ENCODE measurements at places on chromosomes 7 and 10.

GRCh38 chr7:48106906-48107659 lies 18.0 kb downstream of the UPP1 start:
- no peak for DNase-seq

DNA sequence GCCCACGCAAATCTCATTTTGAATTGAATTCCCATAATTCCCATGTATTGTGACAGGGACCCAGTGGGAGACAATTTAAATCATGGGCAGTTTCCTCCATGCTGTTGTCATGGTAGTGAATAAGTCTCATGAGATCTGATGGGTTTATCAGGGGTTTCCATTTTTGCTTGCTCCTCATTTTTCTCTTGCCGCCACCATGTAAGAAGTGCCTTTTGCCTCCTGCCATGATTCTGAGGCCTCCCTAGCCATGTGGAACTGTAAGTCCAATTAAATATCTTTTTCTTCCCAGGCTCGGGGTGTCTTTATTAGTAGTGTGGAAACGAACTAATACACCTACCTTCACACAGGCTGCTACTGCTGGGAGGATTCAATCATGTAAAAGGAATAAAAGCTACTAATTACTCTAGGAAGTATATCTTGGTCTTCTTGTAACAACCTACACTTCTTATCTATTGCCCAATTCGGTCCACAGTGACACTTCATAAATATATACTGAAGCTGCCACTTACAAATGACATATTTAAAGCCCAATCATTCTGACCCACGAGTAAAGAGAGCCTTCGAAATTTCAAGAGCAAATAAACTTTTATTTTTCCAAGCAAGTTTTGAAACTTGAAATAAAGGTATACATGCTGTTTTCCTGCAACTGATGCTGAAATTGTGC lies 100.3 kb upstream of the ASAH2 start:
- DNase-seq = no peak

GRCh38 chr7:91435381-91436059 lies 171.3 kb downstream of the FZD1 start:
- DNase-seq = no peak

DNA sequence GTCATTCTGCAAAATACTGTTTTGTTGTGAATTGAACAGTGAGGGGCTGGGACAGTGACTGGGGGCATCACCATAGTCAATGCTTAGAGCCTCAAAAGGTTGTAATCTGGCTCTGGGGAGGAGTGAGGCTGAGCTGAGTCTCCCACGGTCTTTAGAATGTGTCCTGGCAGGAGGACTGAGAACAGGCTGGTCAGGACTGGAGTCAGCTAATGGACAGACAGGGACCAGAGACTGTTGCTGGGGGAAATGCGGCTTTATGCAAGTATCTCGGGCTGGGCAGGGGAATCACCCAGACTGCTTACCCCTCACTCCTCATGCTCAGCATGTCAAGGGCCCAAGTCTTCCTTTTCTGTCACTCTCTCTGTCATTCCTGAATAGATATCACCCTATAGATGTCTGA lies 346.5 kb downstream of the TYW1 start:
- DNase-seq = no peak

DNA sequence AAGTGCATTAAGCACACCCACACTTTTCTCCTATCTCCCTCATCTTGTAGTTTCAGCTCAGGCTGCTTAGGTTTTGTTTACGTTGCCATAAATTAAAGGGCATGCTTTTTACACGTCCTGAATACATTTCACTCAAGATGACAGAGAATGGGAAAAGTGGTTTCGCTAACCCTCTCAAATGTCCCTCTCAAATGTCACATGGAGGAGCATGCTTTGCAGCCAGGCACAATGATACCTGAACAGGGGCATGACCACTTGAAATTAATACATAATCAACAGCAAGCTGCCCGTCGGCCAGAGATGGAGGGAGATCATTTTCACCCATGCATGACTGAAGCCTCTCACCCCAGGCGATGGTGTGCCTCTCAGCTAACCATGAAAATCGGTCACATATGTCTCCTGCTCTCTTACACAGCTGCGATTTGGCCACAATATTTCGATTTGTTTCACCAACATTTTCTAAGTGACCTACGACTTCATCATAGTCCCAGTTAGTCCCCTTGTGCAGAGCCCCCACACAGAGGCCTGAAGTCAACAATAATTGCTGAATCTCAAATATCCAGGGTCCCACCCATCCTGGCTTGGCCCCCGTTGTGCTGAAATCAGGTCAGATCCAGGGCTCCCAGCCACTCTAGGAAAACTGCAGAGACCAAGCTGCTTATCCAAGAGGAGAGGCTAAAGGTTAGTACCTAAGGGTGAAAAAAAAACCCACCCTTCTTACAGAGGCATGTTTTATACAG lies 373.9 kb upstream of the NFE2L3 start:
- DNase-seq = no peak

GRCh38 chr7:131281266-131282048 lies 46.2 kb upstream of the MKLN1 start:
- DNase-seq = no peak

DNA sequence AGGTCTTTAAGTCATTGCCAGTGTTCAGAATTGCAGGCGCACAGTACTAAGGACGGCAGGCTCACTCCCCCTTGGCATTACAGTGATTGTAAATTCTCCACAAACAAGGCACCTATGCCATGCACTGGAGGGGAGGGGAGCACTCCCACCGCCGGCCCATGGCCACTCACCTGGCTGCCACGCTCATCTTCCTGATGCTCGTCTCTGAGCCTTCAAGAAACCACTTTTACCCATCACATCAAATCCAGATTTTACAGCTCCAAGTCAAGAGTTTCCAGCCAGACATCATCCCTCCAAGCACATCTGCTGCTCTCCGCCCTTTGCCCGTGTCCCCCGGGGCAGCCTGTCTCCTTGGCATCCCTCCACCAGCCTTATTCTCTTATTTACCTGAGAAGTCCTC lies 350.2 kb upstream of the SHH start:
- no peak for DNase-seq

GRCh38 chr10:5036511-5036910 lies 32.9 kb upstream of the AKR1C2 start:
- no peak for DNase-seq

GRCh38 chr7:104089612-104090011 lies 100.2 kb upstream of the RELN start:
- no peak for DNase-seq

GRCh38 chr7:77419102-77419501 lies 3.0 kb upstream of the GSAP start:
- no peak for DNase-seq

DNA sequence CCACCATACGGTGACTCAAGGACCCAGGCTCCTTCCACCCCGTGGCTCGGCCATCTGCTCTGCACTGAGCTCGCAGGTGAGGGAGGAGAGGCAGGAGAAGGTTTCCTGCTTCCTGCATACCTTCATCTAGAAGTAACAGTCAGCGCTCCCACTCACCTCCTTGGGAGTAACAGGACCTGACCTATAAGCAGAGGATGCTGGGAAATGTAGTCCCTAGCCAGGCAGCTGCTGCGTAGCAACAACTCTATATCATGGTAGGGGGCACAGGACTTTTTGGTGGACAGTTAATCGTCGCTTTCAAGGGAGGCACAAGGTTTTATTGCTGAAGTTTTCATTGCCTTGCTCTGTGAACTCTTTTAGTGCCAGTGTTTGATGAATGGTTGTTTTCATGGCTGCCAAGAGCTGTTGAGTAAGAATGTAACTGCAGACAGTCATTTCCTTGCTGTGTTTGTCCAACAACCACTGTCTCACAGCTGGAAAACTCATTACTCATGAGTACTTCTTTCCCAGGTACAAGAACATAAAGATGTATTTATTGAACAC lies 10.2 kb upstream of the ZFYVE27 start:
- DNase-seq = peak; percentile 85

GRCh38 chr7:66421830-66422475 lies 206.7 kb upstream of the KCTD7 start:
- DNase-seq = no peak

DNA sequence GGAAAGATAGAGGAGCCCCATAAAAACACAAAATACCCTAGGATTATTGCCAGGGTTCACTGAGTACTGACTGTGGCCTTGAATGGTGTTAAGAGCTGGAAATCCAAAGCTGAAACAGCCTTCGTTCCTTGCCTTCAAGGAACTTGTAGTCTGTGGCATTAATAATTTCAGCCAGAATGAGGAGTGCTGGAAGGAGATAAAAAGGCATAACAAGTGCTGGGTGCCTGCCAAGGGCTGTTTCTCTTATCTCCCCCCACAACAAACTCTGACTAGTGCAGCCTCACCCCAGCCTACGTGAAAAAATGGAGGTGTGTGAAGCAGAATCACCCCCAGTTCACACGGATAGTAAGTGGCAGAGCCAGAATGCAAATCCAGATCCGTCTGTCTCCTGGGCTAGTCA lies 199.1 kb upstream of the LYZL2 start:
- no peak for DNase-seq

- DNase-seq = peak; percentile 56
Measured at GRCh38 chr10:57952741-57953140, 315.0 kb downstream of the IPMK start.

- no peak for DNase-seq
Measured at GRCh38 chr10:75379212-75379724, 22.3 kb downstream of the ZNF503 start.

DNA sequence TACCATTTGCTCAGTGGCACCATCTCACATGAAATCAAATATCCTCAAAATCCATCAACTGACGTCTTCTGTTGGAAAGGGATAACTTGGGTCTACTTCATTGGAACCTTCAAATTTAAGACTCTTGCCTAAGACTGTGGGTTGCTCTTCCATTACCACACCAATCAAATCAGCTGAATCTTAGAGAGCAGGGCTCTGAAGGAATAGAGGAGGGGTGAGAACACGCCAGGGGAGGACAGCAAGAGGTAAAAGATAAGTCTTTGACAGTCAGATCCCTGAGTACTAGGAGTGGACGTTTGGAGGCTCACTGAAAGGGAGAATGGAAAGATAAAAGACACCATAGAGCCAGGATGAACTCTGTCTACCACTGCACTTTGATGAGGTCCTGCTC lies 107.5 kb downstream of the CCDC71L start:
- no peak for DNase-seq

DNA sequence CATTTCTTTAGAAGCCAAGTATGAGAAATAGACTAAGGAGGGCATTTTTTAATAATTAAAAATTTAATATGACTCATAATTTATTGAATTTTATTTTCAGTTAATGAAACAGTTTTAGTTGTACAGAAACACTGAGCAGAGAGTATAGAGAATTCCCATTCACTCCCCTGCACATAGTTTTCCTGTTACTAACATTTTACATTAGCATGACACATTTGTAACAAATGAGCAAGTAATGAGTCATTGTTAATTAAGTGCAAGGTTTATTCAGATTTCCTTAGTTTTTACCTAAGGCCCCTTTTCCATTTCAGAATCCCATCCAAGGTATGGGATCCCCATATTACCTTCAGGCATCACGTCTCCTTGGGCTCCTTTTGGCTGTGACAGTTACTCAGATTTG lies 271.5 kb upstream of the FZD8 start:
- DNase-seq = peak; percentile 33

DNA sequence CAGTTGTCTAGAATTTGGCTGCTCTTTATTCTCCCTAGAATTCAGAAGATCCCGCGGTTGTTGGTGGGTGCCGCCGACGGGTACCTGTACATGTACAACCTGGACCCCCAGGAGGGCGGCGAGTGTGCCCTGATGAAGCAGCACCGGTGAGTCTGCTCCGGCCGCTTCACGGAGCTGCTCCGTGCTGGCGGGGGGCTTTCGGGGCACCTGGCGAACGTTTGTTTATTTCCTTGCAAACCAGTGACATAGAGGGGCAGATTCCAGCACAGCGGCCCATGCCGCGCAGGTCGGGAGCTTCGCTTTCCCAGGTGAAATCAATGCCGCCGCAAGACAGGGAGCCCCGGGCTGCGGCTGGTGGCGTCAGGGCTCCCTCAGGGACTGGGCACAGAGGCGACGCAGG lies 38.0 kb downstream of the WIPI2 start:
- no peak for DNase-seq

- no peak for DNase-seq
Measured at GRCh38 chr7:152600266-152600665, 75.7 kb downstream of the XRCC2 start.

DNA sequence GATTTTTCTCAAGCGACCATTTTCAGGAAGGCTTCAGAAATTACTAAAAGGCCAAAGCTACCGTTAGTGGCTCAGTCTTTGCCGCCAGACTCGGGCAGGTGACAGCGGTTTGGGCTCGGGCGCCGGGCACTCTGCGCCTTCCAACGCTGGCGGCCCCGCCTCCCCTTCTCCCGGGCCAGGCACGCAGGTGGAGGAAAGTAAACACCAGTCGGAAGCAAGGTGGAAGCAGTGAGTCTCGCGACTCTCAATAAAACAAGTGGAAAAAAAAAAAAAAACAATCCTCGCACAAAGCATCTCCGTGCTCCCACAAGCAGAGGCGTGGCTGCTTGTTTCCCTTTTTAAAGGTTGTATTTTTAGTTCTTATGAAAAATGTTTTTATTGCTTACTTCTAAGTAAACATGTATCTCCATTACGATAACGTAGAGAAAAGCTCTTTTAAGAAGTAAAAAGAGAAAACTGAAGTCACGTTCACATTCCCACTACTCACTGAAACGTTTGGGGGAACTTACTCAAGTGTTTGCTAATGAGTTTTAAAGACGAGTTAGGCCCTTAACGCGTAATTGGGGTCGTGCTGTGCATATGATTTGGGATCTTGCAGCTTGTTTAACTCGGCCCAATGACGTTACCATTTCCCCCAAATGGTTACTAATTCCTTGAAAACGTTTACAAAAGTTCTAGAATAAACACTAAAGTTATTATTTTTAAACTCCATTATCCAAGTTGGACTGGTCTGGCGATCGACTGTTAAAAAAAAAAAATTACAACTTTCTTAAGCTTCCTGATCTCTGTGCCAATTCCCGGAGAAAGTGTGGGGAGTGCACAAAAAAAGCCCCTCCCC lies 864 bp downstream of the CDCA7L start:
- DNase-seq = peak; percentile 52

- DNase-seq = peak; percentile 16
Measured at GRCh38 chr10:16545116-16545736, 23.5 kb upstream of the C1QL3 start.

GRCh38 chr7:146208492-146208891 lies 91.9 kb downstream of the CNTNAP2 start:
- DNase-seq = no peak

- DNase-seq = no peak
Measured at GRCh38 chr7:33539198-33539597, 366.1 kb upstream of the BMPER start.

DNA sequence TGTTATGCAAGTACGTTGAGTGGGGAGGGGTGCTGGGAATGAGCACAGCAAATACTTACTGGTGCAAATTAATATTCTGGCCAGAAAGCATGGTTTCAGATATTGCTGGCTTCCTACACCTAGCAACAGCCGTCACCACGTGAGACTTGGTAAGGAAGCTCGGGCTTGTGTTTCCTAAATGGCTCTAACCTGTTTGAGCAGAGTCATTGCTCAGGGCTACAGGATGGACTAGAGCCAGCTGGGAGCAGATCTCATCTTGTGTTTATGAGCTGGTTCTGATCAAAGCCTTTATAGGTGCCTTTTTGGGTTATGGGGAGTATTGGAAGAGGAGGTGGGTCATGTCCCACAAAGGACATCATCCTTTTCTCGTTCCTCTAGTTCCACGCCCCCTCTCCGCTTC lies 200.3 kb downstream of the BUB3 start:
- DNase-seq = no peak

- peak; percentile 81 for DNase-seq
Measured at GRCh38 chr10:104336821-104337467, 1.3 kb downstream of the ITPRIP start.

- no peak for DNase-seq
Measured at GRCh38 chr7:56229631-56230030, 113.4 kb upstream of the NUPR2 start.

GRCh38 chr10:45249978-45250693 lies 65.3 kb downstream of the OR13A1 start:
- DNase-seq = peak; percentile 74
